ENCODE measurements at places on chromosomes 4 and X.

GRCh38 chr4:89661173-89661899, 175.6 kb downstream of the SNCA start:
- DNase-seq, result no peak

DNA sequence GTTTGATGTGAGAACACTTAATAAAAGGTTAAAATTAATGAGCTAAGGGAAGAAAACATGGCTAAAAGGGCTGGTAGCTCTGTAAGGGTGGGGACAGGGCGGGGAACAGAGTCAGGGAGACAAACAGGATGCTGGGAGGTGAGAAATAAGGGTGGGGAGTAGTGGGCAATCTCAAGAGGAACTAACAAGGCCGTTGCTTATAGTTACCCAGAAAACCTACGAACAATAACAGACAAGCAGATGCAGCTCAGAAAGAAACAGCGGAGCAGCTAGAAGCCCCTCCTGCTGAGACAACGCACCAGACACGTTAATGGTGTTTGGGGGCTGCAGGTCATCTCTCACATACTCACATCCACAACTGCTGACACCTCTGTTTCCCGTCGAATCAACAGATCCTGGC, 9.7 kb upstream of the KLF3 start:
- DNase-seq, result no peak

DNA sequence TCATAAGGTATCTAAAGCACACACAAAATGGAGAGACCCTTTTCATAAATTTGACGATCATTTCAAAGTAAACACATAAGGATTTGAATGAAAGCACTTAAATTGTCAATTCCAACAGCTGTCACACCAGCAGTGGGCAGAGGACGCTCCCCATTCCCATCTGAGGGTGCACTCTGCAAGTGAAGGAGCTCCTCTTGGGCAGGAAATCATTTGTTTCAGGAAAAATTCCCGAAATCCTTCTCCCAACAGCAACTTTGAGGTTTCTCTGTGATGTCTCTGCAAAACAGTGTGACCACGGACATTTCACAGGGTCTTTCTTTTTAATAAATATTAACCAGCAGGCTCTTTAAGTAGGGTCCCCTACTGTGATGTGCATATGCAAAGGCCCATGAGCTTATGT, 111.0 kb downstream of the EPHA5 start:
- DNase-seq, result no peak

GRCh38 chrX:151621422-151621821, 57.9 kb downstream of the PASD1 start:
- no peak for DNase-seq

DNA sequence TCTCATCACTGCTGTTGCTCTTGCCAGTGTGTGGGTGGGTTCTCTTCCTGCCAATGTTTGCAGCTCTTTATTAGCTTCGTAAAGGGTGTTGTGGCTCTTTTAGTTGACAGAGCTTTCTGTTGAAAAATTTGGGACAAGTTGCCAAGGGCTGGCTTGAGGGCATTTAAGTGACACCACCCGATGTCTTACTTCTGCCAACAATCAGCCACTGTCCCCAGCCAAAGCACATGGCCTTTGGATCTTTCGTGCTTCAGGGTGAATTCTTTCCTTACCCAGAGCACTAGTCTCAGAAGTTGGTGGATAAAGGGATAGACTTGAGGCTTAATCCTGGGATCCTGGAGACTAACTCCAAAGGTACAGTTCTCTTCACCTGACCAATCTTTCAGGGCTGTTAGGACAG, 113.6 kb downstream of the SOX3 start:
- DNase-seq, result no peak

GRCh38 chrX:56600141-56600540, 36.7 kb downstream of the UBQLN2 start:
- no peak for DNase-seq

- peak; percentile 20 for DNase-seq
Measured at GRCh38 chrX:46575991-46576392, 2.4 kb downstream of the CHST7 start.

DNA sequence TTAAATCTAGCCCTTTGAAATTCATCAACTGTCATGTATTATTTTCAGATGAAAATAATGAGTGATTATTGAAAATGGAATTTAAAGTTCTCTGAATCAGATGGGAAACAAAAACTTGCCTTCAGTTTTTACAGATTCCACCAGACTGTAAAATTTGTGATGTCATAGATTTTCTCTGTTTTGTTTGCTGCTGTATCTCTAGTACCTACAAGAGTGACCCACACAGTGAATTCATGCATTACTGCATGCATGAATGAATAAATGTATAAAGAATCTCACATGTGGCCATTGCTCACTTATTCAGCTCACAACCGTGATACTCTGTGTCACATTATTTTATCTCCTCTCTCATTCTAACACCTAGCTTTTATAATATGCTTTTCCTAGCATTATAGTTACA, 532.2 kb upstream of the AGA start:
- no peak for DNase-seq

GRCh38 chrX:106611317-106611678, 480 bp upstream of the RADX start:
- no peak for DNase-seq

- DNase-seq, result no peak
Measured at GRCh38 chrX:153333266-153333665, 687 bp upstream of the ZNF275 start.

GRCh38 chrX:110796407-110796697, 735 bp upstream of the CHRDL1 start:
- no peak for DNase-seq

- peak; percentile 64 for DNase-seq
Measured at GRCh38 chr4:2837904-2838496, 5.6 kb upstream of the ADD1 start.

GRCh38 chr4:120491481-120491880, 424.8 kb upstream of the MAD2L1 start:
- DNase-seq, result no peak

DNA sequence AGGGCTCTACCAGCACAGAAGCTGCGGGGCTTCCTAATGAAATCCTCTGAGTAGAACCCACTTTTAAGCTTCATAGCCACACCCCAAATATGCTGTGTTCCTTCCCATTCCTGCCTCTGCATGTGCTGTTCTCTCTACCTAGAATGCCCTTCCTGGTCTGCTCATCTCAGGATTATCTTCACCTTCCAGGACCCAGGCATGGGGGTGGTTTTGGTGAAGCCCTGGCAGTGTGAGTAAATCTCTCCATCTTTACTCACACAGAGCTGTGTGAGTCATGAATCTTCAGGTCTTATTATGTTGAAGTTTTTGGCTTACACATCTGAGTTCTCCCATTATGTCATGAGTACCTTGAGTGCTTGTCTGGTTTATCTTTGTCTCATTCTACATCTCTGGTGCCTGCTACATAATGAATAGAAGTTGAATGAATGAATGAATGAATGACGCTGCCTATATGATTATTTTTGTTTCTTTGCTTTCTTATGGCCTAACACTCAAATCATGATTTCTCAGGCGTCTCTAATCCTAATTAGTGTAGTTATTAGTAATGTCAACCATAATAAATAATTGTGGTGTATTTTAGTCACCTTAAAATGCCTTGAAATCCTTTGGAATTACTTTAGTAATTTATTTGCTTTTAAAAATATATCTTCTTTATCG, 41.9 kb downstream of the HADH start:
- DNase-seq, result no peak

GRCh38 chr4:158778712-158779111, 9.9 kb downstream of the FNIP2 start:
- no peak for DNase-seq

GRCh38 chrX:41512394-41512793, 65.3 kb downstream of the NYX start:
- no peak for DNase-seq

GRCh38 chr4:36394352-36394903, 113.0 kb downstream of the DTHD1 start:
- no peak for DNase-seq

DNA sequence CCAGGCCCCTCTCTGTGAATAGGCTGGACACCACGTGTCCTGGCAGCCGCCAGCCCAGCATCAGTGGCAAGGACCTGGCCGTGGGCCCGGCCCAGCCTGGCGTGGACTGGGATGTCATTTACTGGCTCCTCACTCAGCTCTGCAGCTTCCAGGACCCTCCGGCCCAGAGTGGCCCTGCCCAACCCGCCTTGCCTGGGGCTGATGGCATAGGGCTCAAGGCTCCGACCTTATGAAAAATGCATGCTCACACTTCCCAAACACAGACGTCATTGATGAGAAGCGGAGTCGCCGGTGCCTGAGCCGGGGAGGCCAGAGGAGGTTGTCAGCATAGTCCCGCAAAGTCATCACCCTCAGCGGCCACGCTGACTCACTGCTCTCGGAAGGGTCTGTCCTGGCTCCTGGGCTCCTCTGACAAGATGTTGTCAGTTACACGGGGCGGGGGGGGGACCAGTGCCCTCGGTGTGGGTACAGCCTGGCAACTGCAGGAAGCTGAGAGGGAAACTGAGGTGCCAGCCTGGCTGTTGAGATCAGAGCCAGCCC, 14.3 kb downstream of the CFAP99 start:
- peak; percentile 69 for DNase-seq

DNA sequence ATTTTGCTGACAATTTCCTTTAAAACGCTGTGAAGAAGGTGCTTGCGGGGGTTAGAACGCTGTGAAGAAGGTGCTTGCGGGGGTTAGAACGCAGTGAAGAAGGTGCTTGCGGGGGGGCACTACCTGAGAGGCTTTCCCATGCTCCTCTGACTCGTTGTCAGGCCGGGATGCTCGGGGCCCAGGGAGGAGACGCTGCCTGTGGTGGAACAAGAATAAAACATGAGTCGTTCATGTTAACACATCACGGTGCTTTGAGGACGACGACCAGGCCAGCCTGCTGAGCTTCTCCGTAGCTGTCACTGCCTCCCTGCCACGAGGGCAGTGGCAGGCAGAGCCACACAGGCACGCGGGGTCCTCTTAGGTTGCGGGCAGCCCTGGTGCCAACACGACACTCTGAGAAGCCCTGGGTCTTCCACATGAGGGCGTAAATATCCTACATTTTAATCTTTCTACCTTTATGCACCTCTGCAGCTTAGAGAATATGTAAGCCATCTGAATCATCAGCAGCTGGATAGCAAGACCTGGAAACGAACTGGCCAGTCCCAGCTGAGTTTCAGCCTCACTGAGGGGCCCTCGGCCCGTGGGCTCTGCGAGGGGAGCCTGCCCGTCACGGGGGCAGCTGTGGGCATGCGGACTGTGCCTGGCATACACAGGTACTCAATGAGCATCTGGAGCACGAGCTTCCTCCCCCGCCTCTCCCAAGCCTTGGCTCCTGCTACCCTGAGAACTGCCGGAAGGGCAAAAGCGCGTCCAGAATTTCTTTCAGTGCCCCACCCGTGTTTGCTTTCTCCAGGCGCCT, 47.0 kb downstream of the FGFRL1 start:
- no peak for DNase-seq

GRCh38 chr4:153371701-153372234, 27.3 kb downstream of the MND1 start:
- DNase-seq, result no peak

GRCh38 chr4:165457793-165458192, 79.0 kb downstream of the CPE start:
- DNase-seq, result no peak

DNA sequence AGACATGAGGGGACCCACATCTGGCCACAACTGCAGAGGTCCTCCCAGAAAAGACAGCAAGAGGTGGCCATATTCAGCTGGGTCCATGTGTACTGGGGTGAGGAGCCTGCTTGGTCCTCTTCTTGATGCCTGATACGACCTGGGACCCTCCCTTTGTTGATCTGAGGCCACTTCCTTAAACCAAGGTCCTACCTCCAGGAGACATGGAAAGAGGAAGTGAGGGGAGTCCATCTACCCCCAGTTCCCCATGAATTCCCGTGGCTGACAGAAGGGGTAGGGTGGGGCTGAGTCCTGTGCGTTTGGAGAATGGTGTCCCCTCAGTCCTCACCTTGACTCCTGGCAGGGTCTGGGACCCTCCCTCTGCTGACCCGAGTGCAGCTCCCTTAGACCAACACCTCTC, 2.1 kb downstream of the MAGEA10 start:
- DNase-seq, result no peak

All from AG20443 (cell line).